Stimulated activated CD4-positive, alpha-beta T cell treated with anti-CD3 and anti-CD28 coated beads, Interleukin-4, amount 100 ng/mL, for 1 hour (primary cell): ENCODE measurements at places on chromosomes 2 and 18.

GRCh38 chr18:59881728-59882656 is 17.8 kb upstream of the PMAIP1 start:
- DNase-seq = no peak

GRCh38 chr2:99880964-99881294 is 261.5 kb downstream of the AFF3 start:
- DNase-seq = no peak

GRCh38 chr2:34734042-34734441 is 1134.9 kb upstream of the FAM98A start:
- DNase-seq = no peak

DNA sequence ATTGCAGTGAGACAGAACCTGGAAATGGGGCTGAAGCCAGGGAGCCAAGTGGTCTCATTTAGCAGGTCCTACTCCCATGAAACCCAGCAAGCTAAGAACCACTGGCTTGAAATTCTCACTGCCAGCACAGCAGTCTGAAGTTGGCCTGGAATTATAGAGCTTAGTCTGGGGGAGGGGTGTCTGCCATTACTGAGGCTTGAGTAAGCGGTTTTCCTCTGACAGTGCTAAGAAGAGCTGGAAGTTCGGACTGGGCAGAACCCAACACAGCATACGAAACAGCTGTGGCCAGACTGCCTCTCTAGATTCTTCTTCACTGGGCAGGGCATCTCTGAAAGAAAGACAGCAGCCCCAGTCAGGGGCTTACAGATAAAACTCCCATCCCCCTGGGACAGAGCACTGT is 305.7 kb upstream of the SETBP1 start:
- DNase-seq = no peak

DNA sequence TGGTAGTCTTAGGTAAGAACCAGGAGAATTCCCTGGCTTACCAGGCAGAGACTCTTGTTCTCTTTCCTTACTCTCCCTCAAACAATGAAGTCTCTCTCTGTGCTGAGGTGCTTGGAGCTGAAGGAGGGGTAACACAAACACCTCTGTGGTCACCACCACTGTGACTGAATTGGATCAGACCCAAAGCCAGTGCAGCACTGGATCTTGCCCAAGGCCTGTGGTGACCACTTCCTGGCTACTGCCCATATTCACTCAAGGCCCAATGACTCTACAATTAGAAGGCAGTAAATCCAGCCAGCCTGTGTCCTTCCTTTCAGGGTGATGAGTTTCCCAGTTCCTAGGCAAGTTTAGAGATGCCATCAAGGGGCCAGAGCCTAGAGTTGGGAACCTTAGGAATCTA is 706.8 kb downstream of the SLC4A3 start:
- DNase-seq = no peak

- no peak for DNase-seq
Measured at GRCh38 chr18:27143580-27144287, 41.4 kb downstream of the CHST9 start.

DNA sequence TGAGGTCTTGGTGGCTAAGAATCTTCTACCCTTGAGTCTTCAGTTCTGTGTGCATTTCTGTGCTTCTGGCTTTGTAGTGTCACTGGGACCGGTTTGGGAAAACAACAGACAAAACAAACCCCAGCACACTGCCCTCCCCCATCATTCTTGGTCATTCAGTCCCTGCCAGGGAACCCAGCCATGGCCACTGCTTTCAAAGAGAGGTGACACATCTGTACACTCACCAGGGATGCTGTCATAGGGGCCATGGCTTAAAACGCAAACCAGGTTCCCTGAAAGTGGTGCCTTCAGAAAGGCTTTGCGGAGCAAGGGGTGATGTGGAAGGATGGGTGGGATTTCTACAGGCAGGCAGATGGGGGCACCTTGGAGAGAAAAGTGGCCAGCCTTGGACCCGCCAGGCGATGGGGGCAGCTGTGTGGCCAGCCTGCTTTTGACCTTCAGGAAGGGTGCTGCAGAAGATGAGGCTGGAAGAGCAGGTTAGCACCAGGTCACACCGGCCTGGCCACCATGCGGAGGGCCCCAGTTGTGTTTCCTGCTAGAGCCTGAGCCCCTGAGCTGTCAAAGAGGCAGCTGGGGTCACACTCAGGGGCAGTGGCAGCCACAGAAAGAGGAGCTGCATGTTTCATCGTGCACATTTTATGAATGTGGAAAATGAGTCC is 101.3 kb downstream of the INHBB start:
- no peak for DNase-seq

GRCh38 chr2:237198164-237198855 is 112.6 kb downstream of the COPS8 start:
- no peak for DNase-seq

DNA sequence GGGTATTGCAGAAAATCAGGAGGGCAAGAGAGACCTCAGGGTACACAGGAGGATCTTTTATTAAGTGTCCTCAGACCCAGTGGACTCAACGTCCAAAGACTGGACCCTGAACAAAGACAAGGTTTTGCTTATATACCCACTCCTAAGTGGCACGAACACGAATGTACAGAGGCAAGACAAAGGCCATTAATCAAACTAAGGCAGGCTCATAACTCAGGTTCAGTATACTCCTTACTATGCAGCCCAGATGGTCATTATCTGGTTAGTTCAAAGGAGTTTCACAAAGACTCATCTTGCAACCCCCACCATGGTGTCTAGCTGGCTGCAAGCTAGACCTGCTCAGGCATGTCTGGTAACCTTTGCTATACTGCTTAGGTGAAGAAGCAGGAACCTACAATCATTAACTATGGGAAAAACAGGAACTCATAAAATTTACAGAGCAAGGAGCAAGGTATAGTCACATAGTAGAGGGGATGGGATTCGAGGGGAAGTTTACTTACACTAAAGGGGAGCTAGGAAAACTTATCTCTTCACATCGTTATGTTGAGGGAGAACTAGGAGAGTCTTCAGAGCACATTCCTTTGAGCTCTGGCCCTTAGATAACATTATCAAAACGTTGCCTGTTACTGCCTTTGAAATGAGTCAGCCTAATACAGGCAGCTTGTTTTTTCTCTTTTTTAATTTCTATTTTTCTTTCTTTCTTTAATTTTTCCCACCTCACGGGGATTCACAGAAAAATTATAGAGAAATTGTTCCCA is 33.9 kb downstream of the SLC4A3 start:
- DNase-seq = no peak

DNA sequence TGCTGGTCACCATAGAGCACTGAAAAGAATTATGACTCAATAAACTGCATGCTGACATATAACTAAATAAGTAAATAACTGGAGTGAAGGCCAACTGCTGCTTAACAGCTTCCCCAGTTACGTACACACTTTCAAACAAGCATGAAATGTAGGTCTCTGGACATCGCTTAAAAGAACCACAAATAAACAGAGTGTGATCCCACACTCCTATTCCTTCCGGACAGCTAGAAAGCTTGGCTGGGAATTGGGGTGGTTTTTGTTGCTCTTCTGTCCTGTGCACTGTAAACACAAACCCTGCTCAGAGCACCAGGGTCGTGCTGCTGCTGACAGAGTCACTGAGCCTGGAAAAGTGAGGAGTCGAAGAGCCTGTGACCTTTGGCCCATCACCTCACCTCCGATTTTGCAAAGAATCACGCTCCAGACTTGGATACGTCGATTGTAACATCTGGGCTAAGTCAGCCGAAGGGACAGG is 162.7 kb upstream of the NT5C1B start:
- no peak for DNase-seq

DNA sequence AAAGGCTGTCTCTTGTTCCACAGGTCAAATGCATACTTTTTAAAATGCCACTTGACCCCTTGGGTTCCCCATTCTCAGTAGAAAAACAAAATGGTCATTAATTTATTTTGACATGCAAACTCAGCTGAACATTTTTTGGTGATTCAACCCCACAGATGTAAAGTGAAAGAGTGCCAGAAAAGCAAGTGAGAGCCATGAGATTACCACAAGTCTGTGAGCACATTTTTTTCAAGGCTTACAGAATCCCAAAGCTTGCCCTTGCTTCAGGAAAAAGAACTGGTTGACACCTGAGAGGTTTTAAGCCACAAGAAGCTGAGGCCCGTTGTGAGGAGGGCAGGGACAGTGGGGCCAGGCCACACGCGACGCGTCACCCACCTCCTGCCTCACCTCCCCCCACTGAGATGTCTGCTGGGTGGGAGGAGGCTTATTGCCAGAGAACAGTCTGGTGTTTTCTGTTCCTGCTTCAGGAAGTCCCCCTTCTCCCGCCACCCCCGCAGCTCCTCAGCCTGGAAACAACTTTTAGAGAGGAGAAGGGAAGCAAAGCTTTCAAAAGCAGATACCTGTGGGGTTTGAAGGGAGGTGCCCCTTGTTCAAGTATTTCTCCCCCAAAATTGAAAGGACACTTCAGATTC is 70.4 kb upstream of the CYP1B1 start:
- DNase-seq = no peak

GRCh38 chr2:216108310-216108966 is 710 bp upstream of the XRCC5 start:
- no peak for DNase-seq
